ENCODE measurements at places on chromosomes 4 and X. TPM values are rescaled to one million over a fixed set of nuclear protein-coding genes. Genes with fewer than 3 reads are reported as not detected.

PAGE5 gene
- not detected for total RNA-seq

CLCN4 gene
- total RNA-seq: 1.7 TPM

ARHGAP6 gene
- total RNA-seq: not detected

DNA sequence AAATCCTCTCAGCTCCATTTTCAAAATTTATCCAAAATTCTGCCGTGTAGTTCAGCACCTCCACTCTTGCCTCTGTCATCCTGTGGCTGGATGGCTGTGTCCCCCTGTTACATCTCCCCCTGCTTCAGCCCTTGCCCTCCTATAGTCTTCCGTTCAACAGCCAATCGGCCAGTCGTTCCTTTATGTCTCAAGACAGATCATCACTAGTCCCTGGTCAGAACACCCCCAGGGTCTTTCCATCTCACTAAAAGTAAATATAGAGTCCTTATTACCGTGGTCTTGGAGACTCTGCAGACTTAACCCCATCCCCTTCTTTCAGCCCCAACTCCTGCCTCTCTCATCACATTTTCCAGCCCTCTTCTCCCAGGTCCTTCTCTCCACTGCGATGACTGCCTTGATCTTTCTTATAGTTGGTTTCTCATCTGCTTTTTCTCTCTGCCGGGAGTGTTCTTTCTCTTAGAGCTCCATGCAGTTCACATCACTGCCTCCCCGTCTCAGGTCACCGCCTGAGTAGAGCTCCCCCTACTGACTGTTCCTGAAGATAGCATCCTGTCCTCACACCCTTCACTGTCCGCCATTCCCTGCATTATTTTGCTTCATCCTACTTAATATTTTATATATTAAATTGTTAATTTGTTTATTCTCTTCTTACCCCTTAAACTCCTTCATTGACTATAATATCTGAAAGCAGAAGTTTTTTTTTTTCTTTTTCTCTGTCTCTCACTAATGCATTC lies 736.9 kb upstream of the MAGEB2 start:
- peak; percentile 74 for DNase-seq
- H3K4me3 ChIP-seq: no peak overlapping the region

Measured in A673 (cell line).